Stimulated activated CD8-positive, alpha-beta memory T cell treated with anti-CD3 and anti-CD28 coated beads, Interleukin-4, amount 100 ng/mL, for 4 hours (primary cell): ENCODE measurements at places on chromosomes 13 and 19.

DNA sequence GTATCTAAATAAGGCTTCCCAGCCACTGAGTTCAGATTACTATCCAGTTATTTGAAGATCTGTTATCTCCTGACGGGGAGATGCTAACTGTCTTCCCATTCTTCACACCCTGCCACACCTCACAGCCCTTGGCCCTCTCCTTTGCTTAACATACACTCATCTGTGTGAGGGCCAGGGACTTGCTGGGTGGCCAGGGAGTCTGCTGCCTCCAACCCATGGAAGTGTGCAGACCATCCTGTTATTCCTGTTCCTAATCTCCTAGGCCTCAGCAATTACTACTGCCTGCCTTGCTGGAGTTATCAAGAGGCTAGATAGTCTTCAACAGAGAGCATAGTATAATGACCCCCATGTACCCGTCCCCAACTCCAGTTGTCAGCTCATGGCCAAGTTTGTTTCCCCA lies 36.2 kb upstream of the GTF3A start:
- no peak for DNase-seq

- no peak for DNase-seq
Observed at GRCh38 chr13:40895227-40896184, 106.1 kb downstream of the SLC25A15 start.

DNA sequence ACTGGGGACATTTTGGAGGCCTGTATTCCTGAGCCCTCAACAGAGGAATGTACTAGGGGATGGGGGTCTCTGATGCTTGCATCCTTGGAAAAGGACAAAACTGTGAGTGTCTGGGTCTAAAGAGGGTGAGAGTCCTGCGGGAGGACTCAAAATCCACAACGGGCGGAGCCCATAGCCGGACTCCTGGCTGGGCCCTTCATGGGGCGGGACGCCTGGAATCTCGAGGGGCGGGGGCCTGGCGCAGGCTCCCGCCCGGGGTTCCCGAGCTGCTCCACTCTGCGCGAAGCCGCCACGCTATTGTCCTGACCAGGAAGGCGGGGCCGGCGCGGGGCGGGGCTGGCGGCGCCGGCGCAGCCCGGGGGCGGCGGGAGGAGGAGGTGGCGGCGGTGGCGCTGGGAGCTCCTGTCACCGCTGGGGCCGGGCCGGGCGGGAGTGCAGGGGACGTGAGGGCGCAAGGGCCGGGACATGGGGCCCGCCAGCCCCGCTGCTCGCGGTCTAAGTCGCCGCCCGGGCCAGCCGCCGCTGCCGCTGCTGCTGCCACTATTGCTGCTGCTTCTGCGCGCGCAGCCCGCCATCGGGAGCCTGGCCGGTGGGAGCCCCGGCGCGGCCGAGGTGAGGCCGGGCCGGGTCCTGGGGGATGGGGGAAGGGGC lies at the start of gene APLP1:
APLP1 (plus strand) TSS at position 403 of the 651 bp plus-strand sequence; CDS start at position 466, 63 bp downstream.
- no peak for DNase-seq

- DNase-seq, result no peak
Observed at GRCh38 chr19:4909156-4909896, at the start of gene UHRF1. UHRF1 (plus strand) TSS chr19:4909501; CDS start chr19:4910886, 1,385 bp downstream.

- DNase-seq, result no peak
Observed at GRCh38 chr13:95231393-95231792, 69.9 kb downstream of the ABCC4 start.

DNA sequence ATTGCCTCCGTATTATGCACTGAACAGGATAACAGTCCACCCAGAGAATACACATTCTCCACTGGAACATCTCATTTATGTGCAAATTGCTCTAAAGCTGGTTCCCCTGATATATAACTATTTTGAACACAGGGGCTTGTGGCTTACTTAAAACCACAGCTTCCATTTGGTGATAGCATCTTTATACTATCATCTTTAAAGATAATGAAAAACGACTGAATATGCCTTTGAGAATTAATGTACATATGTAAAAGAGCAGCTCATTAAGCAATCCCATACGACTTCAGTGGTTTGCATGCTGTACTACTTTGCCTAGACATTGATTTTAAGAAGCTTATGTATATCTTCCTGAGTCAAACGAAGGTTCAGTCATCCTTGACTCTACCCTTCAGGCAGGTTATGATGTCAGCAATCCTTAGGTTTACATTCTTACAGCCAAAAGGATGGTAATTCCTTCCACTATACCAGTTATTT lies 40.8 kb downstream of the BRD4 start:
- DNase-seq, result no peak

DNA sequence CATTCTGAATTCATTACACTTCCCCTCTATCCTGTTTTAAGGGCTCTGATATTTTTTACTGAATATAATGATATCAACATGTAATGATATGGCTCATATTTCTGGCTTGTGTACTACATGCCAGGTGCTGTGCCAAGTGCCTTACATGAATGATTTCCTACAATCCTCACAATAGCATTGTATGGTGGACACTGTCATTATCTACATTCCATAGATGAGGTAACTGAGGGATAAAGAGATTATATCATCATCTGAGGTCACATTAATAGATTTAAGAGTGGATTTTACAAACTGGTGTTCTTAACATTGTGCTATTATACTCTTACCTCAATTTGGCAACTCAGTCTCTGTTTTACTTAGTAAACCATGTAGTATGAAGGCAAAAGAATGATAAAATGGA lies 502.0 kb downstream of the LIG4 start:
- no peak for DNase-seq

- DNase-seq, result no peak
Observed at GRCh38 chr19:44702551-44703176, 3.7 kb downstream of the CEACAM16 start.

DNA sequence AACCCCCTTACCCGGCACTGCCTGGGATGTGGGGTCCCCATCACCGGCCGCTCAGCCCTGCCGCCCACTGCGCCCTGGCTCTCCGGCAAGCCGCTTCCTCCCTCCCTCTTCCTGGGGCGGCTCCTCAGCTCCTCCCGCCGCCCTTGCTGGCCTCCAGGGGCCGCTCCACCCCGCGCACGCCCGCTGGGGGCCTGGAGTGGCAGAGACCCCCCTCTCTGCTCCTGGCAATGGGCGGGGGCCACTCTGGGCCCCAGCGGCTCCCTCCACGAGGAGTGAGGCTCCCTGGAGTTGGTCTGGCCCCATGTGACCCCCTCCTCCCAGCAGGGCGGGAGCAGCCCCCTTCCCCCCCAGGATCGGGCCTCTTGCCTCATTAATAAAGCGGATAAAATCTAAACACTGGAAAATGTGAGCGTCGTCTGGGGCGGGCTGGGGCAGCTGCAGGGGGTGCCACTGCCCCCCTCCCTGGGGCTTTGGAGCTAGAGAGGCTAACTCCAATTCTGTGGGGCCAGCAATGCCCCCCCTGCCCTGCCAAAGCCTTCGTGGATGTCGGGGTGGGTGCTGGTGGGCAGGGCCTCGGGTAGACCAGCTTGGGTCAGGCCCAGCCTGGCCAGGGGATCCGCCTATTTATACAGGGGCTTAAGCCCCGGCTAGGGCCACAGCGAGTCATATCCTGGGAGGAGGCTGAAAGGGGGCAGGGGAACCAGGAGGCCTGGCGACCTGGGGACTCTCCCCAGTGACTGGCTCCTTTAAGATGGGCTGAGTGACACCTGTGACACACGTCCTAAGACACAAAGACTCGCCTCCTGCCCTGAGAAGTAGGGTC lies at the start of gene PTGER1:
PTGER1 (minus strand) TSS at position 104 of the 823 bp plus-strand sequence. CDS start 1,034 bp downstream, outside the sequence.
- DNase-seq, result no peak

DNA sequence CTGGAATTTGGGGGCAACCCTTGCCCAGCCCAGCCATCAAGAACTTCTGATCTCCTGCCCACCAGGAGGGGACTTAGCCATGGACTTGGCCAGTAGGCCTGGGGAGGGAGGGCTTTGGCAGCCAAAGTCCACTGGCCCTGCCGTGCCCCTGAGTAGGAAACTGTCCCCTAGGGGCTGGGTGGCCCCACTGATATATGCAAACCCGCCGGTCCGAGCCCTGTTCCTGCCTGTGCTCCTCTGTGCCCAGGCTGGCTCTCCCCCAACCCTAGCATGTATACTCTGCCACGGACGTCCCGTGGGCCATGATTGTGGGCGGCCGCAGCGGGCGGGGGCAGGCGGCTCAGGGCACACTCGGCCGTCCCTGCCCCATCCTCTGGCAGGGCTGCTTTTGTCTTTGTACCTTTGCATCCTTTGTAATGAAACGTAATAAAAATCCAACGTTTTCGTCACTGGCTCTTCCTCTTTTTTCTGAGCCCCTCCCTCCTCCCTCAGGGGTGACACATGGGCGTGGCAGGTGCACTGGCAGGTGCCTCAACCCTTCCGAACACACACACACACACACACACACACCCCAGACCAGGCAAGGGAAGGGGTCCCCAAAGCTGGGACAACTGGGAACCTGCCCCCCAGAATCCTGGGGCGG lies 9.1 kb downstream of the COMP start:
- DNase-seq, result no peak

GRCh38 chr19:46726971-46727501 lies 10.1 kb upstream of the PRKD2 start:
- DNase-seq, result no peak

DNA sequence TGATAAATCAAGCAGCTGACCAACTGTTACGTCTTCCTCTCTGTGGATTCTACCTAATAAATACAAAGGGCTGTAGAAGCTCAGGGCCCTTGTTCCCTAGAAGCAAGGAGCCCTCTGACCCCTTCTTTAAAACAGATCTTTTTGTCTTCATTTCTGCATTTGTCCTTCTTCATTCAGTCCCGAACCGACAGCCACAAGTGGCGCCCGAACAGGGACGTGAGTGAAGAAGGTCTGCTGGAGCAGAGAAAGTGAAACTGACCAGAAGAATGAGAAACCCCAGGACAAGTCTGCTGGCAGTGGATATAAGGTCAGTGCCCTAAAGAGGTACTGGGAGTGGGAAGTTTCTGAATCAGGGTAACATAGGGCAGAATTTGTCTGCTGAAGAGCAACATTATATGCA lies 13.1 kb downstream of the ZNF773 start:
- no peak for DNase-seq

DNA sequence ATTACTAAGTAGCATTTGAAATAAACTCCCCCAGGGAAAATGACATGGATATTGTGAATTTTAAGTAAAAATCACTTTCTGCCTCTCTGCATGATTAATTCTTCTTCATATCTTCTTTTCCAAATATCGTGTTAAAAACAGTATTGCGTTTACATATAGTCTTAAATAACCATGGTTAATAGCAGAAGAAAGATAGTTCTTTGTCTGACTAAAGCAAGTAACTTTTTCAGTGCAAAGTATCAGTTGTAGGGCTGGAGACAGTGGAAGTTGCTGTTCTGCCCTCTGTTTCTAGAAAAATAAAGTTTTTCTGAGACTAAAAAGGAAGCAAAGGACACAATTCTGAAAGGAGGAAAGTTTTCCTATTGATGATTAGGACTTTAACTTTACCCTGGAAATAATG lies 330.2 kb downstream of the NDFIP2 start:
- no peak for DNase-seq

DNA sequence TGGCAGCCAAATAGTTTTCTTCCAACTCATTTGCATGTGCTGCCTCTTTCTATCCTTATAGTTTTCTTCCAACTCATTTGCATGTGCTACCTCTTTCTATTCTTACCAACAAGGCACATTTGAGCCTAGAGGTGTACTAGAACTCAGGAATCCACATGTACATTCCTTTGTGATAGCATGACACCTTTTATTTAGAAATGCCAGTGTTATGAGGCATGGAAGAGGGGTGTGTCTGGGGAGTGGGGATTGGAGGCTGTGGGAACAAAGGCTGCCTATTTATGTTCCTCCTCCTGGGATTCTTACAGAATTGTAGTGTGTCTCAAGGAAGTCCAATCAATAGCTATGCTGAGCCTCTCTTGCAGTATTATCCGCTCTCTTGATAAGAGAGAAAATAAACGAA lies 966.7 kb downstream of the PCDH17 start:
- no peak for DNase-seq

DNA sequence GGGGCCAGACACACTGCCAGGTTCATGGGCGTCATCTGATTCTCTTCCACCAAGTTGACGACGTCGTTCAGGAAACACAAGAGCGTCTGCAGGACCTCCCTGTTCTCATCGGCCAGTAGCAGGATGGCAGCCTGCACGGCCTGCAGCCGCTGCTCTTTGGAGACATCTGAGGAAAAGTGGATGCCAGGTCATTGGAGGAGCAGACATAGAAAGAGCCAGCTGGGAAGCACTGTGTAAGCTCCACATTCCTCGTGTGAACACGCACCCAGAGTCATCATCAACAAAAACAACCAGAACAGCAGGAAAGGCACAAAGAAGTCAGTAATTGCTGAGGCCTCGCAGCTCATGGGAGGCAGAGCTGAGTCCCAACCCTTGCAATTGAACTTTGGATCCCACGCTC lies 96.5 kb downstream of the KL start:
- DNase-seq, result no peak

- no peak for DNase-seq
Observed at GRCh38 chr13:23963947-23964346, 66.6 kb upstream of the C1QTNF9B start.

DNA sequence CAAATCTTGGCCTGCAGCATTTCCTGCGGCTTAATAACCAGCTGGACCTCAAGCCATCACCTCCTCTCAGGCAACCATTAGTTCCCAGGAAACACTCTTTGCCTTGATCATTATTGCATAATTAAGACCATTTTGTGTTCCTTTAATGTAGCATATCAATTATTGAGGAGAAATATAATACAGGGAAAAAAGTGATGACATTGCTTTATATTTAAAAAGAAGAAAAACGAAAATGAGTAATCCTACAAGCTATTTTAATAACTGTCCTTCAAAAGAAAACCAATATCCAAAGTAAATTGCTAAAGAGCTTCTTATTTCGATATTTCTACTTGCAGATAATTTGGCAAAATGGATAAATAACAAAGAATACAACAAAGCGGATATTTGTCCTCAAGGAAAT lies 1084.7 kb downstream of the EFNB2 start:
- DNase-seq, result no peak

- DNase-seq, result no peak
Observed at GRCh38 chr13:42796747-42797356, 15.5 kb downstream of the FAM216B start.

GRCh38 chr19:58492265-58492664 lies 16.1 kb downstream of the ZNF446 start:
- no peak for DNase-seq

DNA sequence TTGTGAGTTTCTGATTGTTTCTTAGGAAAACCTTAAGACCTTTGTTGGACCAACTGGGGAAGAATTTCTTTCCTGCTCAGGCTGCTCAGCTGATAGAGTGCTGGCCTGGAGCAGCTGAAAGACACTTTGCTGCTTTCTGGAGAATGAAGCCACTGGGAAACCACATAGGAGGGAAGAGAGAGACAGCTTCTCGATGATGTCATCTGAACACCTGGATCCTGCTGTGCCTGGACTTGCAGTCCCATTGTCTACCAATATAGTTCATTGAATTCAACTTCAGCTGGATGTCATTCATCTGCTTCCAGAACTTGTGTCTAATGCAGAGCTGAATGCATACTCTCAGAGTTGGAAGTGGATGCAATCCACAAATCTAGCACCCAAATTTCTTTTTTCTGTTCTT lies 34.3 kb upstream of the TSHZ3 start:
- no peak for DNase-seq

DNA sequence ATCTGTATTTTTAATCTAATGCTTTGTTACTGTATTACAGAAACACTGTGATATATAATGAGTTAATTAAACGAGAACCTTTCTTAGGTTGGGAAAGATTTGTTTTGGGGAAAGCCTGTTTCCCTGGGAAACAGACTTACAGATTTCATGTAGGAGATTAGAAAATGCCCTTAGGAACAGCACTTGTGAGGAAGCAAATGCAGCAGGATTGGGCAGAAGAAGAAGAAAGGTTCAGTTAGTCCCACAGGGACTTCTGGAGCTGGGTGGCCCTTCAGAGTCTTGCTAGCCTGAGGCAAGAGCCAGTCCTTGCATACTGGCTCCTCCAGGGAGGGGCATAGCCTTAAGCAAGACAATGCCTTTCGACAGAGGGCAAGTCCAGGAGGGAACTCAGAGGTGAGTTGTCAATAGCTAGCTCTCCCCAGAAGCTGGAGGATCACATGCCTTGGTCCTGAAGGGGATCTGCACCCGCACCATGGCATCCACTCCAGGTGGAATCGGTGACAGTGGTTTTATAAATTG lies 36.8 kb downstream of the N4BP2L1 start:
- DNase-seq, result no peak
